ENCODE measurements at places on chromosomes 2 and 18. TPM values are rescaled to one million over a fixed set of nuclear protein-coding genes. Genes with fewer than 3 reads are reported as not detected.

The SLC8A1 gene
- total RNA-seq = 57.0 TPM

The ALLC gene
- total RNA-seq = not detected

The SLC38A11 gene
- under 0.01 TPM for total RNA-seq

The NETO1 gene
- 0.36 TPM for total RNA-seq

The SLC9A2 gene
- not detected for total RNA-seq

The CNDP2 gene
- total RNA-seq = 52.0 TPM

The CROCC2 gene
- not detected for total RNA-seq

The THOC1 gene
- total RNA-seq = 27.2 TPM

The SPATA3 gene
- not detected for total RNA-seq

The PPP1R1C gene
- 0.28 TPM for total RNA-seq

The RGPD4 gene
- total RNA-seq = not detected

The CREB1 gene
- 94.5 TPM for total RNA-seq

The CDK5R2 gene
- not detected for total RNA-seq

The FLACC1 gene
- total RNA-seq = 0.56 TPM

The ACMSD gene
- not detected for total RNA-seq

The COL4A3 gene
- not detected for total RNA-seq

The MARCHF4 gene
- total RNA-seq = 3.1 TPM

The TMEM17 gene
- total RNA-seq = 1.3 TPM

The PSTPIP2 gene
- total RNA-seq = 14.4 TPM

The CTIF gene
- 25.1 TPM for total RNA-seq

The ANKRD30B gene
- total RNA-seq = not detected

The ANKRD29 gene
- total RNA-seq = 0.18 TPM

The GPR45 gene
- total RNA-seq = not detected

The NOL4 gene
- total RNA-seq = not detected

The SNTG2 gene
- total RNA-seq = 0.56 TPM

All from IMR-90 (cell line).